Stimulated activated naive CD4-positive, alpha-beta T cell treated with Interleukin-2 at 50 U/mL for 16 hours (primary cell): ENCODE measurements at places on chromosomes 12 and 14.

DNA sequence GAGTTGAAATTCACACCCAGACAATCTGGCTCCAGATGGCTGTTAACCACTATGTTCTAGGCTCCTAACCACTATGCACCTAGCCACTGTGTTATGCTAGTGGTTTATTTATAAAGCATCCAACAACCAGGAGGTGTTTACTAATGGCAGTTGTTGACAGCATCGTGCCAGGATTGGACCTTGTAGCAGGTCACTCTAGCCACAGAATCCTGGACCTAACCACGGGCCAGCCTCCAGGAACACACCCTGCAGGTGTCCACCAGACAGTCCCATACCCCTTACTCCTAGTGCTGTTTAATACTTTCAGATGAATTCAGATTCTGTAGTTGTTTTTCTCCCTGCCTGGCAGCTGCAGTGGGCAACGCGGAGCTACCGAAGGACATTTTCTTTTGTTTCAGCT is 109.4 kb upstream of the MYL2 start:
- DNase-seq = no peak

GRCh38 chr12:6538420-6539313 is 4.3 kb downstream of the GAPDH start:
- no peak for DNase-seq

DNA sequence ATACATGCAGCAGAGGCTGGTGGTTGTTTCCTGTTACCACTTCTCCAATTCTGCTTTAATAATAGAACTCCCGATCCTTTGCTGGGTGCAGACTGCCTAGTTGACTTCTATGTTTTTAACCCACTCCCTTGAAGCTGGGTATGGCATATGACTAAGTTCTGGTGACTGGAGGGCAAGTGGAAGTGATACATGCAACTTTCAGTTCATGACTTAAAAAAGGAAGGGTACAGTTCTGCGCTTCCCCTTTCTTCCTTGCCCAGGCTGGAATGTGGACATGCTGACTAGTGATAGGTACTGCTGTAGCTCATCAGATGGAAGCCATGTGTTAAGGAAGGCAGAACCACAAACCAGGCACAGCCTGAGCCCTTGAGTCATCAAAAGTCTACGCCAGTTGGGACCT is 2.4 kb upstream of the A2M start:
- DNase-seq = no peak

DNA sequence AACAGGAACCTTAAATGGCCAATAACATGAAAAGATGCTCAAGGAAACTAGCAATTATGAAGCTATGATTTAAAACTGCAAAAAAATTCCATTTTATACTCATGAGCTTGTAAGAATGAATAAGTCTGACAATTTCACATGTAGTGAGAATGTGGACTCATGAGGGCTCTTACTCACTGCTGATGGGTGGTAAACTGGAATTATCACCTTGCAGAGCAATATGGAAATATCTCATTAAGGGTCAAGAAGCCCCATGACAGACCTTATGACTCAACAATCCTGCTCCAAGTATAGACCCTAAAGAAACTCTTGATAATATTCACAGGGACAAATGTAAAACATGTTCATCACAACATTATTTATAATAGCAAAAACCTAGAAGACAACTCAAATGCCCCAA is 23.5 kb upstream of the SMAGP start:
- DNase-seq = no peak

- no peak for DNase-seq
Observed at GRCh38 chr14:52922656-52923055, 28.2 kb downstream of the FERMT2 start.

GRCh38 chr14:57871459-57872080 is 5.7 kb upstream of the SLC35F4 start:
- DNase-seq = no peak
